ENCODE measurements at places on chromosomes 4 and X.

- no peak for DNase-seq
These were observed 33.5 kb downstream of the TAF7L start for GRCh38 chrX:101257448-101258258.

DNA sequence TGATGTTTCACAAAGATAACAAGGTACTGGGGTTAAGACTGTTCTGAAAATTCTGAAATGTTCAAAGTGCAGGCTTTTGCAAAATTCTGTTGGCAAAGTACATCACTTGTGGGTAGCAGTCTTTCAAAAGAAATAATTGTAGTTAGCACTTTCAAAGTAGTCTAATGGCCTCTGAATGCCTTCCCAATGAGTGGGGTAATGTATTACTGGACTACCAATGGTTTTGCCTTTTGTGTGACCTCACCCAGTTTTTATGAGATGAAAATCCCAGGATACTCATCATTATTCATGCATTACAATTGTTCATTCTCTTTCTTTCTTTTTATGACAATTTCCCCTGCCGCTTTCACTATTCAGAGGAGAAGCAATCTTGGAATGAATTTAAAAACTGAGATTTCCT, 686.1 kb downstream of the GLUD2 start:
- DNase-seq = no peak

DNA sequence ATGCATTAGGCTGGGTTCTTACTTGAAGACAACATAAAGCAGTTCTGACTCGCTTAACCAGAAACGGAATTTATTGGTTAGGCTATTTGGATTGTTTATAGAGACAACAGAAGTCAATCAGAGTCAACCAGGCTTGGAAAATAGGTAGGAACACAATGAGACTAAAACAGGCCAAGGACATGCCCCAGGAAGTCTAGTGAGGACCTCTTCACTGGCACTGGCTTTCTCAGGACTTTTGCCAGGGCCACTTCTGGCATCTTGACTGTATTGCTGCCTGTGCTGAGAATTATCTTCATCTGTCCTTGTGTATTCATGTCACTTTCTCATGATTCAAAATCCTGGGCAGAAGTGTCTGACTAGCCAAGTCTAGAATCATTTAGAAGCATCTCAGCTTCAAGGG, 19.6 kb downstream of the PGAM4 start:
- no peak for DNase-seq

DNA sequence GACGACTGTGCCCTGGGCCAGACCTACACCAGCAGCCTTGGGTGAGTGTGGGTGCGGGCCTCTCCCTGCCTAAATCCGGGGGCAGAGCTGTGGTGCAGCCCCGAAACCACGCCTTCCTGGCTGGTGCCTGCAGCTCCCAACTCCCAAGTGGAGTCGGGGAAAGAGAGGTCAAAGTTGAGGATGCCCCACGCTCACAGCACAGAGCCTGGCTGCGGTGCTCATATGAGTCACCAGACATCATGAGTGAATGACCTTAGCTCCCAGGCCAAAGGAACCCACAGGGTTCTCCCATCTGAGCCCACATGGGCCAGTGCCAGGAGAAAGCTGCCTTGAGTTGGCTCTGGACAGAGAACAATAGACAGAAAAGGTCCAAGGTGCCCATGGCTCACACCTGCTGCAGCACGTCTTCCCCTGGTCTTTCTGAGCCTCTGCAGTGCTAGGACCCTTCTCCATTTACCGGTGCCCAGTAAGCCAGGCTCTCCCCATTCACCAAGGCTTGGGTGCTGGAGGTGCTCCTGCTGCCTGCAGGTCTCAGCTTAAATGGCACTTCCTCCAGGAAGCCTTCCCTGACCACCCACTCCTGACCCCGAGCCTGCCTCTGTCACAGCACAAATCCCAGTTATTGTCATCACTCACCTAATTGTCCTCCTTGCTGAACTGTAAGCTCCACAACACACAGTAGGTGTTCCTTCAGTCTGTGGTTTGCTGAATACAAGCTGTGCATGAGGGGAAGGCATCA, 224.2 kb downstream of the AFAP1 start:
- no peak for DNase-seq

GRCh38 chr4:176775338-176775737, 17.4 kb downstream of the VEGFC start:
- no peak for DNase-seq

GRCh38 chr4:78644744-78645330, 93.3 kb downstream of the ANXA3 start:
- peak; percentile 67 for DNase-seq

GRCh38 chr4:3067473-3068001, 6.8 kb downstream of the HTT-AS start:
- no peak for DNase-seq

DNA sequence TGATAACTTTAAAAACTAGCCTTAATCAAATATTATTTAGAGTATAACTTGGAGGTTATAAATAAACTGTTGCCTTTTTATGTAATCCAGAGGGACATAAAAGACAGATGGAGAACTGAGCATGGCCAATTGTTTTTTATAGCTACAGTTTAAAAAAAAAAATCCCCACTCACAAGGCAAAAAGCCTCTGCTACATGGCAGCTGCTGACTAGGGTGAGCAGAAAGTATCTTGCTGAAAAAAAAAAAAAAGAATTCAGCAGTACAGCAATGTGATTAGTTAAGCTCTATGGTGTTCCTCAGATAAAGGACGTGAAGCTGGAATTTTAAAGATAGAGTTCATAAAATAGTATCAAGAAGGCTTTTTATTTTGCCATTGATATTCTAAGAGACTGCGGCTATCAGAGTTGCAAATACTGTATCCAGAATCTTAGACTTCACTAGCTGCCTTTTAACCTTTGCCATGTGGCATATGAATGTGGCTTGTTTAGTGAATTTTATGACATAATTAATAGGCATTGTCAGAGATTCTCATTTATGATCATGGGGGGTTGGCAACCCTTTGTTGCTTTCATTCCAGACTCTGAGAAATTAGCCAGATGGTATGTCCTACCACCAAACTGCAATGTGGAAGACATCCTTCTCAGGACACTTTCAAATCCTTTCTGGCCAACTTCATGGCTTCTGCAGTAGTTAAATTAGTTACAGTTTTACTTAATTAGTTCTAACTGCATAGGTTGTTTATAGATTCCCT, 498.0 kb downstream of the STPG2 start:
- DNase-seq = no peak

- no peak for DNase-seq
These were observed 295.2 kb upstream of the AGA start for GRCh38 chr4:177737387-177737940.

- DNase-seq = no peak
These were observed 235.9 kb downstream of the SHOX start for GRCh38 chrX:866441-866990.

GRCh38 chr4:169362607-169363006, 91.9 kb upstream of the SH3RF1 start:
- DNase-seq = no peak

DNA sequence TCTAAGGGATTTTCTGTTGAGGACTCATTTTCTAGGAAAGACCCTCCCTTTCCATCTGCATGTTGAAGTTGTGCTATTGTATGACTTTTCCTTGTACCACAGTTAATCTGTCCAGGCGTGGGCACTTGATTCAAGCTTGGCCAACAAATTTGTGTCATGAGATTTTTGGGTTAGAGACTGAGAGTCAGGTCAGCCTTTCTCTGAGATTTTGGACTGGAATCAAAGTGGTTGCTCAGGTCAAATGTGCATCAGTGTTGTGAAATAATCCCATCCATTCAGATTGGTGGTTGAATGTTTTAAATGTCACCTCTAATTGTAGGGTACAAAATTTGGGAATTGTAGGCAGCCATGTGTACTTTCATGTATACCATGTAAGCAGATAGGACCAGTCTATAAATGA, 545.2 kb upstream of the IGFBP7 start:
- DNase-seq = no peak

GRCh38 chr4:42262701-42263490, 110.4 kb upstream of the BEND4 start:
- no peak for DNase-seq

GRCh38 chr4:132593717-132594400, 555.2 kb upstream of the PCDH10 start:
- peak; percentile 1 for DNase-seq

DNA sequence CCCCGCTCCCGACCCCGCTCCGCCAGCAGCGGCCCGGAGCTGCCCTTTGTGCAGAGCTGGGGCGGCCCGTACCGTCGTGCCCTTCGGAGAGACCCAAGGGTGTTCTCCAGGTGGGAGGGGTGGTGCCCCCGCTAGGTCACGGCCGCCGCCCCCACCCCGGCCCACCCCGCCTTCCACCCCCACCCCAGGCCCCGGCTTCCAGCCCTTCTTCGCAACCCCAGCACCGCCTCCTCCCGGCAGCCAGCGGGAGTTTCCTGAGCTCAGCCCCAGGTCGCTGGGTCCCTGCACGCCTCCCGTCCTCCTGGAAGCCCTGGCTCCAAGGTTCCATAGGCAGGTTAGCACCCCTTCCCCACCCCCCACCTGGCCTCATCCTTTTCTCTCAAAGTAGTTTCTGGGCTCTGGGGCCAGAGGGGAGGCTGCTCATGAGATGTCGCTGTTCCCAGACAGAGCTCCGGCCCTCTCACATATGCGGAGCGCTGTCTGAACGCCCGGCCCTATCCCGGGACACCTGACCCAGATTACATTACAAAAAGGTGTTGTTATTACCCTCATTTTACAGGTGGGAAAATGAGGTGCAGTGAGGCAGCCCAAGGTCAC, 25.2 kb upstream of the FGFR3 start:
- DNase-seq = peak; percentile 71

- peak; percentile 45 for DNase-seq
These were observed 92.0 kb upstream of the CBR4 start for GRCh38 chr4:169102026-169102425.

GRCh38 chrX:17930850-17931249, 69.8 kb upstream of the RAI2 start:
- peak; percentile 7 for DNase-seq

DNA sequence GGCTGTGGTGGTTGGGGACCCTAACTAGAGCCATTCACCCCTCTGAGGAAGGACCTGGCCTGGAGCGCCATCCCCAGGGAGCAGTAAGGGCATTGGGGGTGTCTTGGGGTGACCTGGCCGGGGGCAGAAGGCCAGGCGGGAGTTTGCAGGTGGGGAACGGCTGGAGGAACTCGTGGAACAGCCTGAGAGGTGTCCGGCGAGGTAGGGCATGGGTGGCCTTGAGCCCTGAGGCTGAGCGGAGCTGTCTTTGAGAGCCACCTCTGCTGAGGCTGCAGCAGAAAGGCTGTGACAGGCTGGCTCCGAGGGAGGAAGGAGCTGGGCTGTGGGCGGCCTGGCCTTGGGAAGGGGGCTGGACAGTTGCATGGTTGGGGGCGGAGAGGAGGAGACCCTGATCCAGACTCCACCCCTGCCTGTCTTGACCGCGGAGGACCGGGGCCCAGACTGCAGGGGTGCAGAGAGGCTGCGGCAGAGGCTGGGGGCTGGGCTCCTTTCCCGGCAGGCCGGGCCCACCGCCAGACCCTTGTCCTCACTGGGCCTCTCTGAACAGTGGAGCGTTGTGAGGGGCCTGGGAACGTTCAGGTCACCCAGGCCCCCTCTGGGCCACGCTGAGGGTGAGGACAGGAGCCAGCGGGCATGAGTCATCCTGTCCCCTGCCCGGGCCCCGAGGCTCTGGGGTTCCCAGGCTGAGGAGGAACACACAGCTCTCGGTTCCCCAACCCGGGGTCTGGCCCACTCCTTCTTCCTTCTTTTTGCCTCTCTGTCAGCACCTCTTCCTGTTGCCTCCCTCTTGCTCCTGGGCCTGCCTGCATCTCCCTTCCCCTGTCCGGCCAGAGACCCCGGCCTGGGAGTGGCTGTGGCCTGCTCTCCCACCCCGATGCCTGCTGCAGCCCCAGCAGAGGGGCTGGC, 8.1 kb downstream of the SH3BP2 start:
- DNase-seq = no peak

GRCh38 chr4:105504744-105505143, 30.9 kb upstream of the PPA2 start:
- no peak for DNase-seq

- DNase-seq = no peak
These were observed 1.7 kb upstream of the USP53 start for GRCh38 chr4:119210775-119211174.

DNA sequence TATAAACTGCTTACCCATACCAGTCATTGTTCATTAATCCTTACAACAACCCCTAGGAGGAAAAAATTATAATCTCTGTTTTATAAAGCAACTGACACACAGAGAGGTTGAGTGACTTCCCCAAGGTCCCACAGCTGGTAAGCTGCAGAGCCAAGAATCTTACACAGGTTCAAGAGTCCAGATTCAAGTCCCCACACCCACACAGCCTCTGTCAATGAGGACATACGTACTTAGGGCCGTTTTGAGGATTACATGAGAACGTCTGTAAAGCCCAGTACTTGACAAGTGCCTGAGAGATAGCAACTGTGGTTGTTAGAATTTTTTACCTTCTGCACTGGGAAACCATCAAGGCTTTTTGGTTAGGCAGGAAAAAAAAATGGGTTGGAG, 556 bp upstream of the SLC25A43 start:
- DNase-seq = no peak

DNA sequence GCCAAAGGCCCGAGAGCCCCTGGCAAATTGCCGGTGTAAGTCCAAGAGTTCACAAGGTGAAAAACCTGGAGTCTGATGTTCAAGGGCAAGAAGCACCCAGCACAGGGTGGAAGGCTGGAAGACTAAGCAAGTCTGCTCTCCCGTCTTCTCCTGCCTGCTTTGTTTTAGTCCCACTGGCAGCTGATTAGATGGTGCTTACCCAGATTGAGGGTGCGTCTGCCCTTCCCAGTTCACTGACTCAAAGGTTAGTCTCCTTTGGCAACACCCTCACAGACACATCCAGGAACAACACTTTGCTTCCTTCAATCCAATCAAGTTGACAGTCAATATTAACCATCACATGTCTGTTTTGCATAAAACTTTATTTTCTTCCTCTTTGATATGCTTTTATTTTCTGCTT, 157.4 kb downstream of the HS3ST1 start:
- DNase-seq = no peak

- DNase-seq = peak; percentile 55
These were observed 480.7 kb downstream of the INPP4B start for GRCh38 chr4:142365391-142365790.

DNA sequence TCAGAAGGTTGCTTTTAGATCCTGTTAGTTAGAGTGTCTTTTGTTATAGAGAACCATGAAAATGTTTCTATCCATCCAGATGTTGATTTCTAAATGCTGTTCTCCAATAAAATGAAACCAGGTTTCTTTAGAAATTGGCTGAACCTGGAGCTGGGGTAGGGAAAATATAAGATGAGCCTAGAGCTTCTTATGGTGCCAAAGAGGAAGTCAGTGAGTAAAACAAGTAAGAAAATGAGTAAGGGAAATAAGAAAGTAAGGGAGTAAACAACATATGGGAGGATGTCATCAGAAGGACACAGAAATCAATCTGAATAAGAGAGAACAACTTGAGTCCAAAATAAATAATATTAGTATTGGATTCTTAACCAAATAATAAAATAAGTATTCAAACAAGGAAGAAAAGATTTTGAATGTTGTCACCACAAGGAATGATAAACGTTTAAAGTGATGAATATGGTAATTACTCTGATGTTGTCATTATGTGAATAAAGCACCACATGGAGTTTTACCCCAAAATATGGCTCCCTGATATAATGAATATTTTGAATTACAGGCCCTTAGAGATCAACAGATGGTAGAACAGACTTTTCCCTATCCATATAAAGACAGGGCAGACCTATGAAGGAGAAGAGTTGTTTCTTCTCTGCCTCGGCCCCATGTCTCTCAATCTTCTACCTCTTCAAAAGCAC, 506.1 kb downstream of the IL15 start:
- no peak for DNase-seq
